Endothelial cell of umbilical vein (primary cell): ENCODE measurements at places on chromosomes 11 and 22. TPM values are rescaled to one million over a fixed set of nuclear protein-coding genes. Genes with fewer than 3 reads are reported as not detected.

Gene RTN4RL2
- total RNA-seq: 0.83 and 1.3 TPM in 2 replicates

Gene LRRC74B
- total RNA-seq: not detected in 2 replicates

Gene CRYBB2
- 1.4 TPM in 1 of 2 replicates, not detected in the other for total RNA-seq

Gene YPEL1
- total RNA-seq: 6.2 and 6.5 TPM in 2 replicates

Gene TRIM22
- 73.4 and 110 TPM in 2 replicates for total RNA-seq

Gene GRK3
- total RNA-seq: 3.0 and 4.4 TPM in 2 replicates
